ENCODE measurements at places on chromosomes 12 and 14.

GRCh38 chr14:32087173-32087861, 10.2 kb downstream of the ARHGAP5 start:
- peak; percentile 20 for DNase-seq

DNA sequence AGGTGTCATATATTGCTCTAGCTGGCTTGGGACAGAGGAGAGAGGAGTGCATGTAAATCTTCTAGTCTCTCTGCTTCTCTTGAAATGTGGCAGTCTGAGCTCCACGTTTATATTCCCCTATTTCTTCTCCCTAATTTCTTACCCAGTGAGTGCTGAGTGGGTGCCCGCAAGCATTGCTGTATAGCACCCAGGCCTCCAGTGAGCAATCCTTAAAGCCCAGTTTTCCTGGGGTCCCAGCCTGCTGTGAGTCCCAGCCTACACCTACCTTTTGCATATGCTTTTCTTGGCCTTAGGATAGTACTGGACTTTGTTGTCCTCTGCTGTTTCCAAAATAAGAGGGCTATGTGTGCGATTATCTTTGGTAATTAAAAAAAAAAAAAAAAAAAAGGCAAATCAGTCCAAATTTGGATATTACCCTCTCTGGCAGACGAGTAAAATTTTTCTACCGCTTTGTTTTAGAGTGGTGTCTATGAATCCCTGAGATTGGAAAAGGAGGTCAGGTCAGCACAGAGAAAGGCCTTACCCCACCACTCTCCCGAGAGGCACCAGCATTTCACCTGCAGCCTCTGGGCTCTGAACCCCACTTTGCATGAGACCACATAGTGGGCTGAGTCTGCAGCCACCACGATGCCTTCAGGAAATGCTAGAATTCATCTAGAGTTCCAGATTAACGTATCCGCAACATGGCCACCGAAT, 1.1 kb downstream of the MGST1 start:
- DNase-seq: peak; percentile 3

DNA sequence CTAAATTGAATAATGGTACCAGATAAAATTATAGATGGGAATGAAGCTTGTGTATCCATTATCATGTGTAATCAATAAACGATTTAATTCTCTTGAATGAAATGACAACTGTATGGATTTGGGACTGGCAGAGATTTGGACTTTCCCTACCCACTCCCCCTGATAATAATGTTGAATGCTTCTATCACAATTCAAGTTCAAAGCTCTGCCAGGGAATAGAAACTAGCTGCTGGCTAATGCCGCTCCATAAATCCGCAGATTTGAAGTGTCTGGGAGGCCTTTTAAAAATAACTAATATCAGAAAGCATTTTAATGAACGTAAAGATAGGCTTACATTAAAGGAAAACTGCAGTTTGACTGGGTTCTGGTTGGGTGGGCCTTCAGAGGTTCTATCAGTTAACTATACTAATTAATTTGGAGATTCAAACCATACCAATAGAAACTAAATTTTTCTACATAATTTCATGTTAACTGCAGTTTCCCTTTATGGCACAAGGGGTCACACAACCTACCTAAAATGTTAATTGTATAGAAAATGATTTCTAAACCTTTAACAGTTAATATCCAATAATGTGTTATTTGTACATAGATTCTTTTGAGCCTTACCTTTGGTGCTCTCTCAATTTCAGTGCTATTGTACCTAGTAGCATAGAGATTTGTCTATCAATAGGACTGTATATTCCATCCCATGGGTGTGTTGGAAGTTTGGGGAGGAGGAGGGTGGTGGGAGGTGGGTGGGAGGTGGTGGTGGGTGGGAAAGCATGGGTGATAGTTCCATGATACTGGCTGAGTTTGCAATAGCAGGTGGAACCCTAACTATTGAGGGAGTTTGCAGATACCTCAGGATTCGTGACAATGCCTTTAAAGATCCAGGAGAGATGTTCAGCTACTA, 4.9 kb downstream of the HNRNPA1 start:
- no peak for DNase-seq

- DNase-seq: no peak
These were observed 64.9 kb downstream of the ARID2 start for GRCh38 chr12:45794422-45794821.

- DNase-seq: no peak
These were observed 615 bp downstream of the TARBP2 start for GRCh38 chr12:53501615-53502181.

- peak; percentile 97 for DNase-seq
These were observed 39.8 kb downstream of the ELK3 start for GRCh38 chr12:96233939-96234461.

- no peak for DNase-seq
These were observed 23.0 kb upstream of the ACTN1 start for GRCh38 chr14:69002069-69002468.

- no peak for DNase-seq
These were observed 219.2 kb downstream of the TMEM121 start for GRCh38 chr14:105745433-105746123.

DNA sequence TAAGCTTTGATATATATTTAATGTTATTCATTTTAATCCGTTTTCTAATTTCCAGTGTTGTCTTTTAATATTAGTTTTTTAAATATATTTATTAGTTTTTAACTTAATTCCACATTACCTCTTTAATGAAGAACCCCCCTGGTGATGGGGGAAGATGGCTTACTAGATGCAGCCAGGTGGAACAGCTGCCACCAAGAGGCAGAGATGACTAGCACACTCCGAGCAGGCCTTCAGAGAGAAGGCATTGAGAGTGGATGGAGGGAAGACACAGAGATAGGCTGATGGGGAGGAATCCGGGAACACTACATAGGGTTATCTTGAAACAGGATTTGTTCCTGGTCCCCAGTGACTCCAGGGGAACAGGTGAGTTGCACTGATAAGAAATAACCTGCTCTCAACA, 771.6 kb downstream of the LRFN5 start:
- DNase-seq: no peak

GRCh38 chr12:79691511-79692248, 916 bp upstream of the PAWR start:
- no peak for DNase-seq

DNA sequence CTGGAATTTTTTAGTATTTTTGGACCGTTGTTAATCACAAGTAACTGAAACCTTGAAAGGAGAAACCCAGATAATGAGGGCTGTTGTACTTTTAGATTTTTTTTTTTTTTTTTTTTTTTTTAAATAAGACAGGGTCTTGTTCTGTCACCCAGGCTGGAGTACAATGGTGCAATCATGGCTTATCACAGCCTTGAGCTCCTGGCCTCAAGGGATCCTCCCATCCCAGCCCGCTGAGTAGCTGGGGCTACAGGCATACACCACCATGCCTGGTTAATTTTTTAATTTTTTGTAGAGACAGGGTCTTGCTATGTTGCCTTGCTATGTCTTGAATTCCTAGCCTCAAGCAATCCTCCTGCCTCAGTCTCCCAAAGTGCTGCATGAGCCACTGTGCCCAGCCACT, 211.6 kb downstream of the SYNE2 start:
- DNase-seq: no peak

DNA sequence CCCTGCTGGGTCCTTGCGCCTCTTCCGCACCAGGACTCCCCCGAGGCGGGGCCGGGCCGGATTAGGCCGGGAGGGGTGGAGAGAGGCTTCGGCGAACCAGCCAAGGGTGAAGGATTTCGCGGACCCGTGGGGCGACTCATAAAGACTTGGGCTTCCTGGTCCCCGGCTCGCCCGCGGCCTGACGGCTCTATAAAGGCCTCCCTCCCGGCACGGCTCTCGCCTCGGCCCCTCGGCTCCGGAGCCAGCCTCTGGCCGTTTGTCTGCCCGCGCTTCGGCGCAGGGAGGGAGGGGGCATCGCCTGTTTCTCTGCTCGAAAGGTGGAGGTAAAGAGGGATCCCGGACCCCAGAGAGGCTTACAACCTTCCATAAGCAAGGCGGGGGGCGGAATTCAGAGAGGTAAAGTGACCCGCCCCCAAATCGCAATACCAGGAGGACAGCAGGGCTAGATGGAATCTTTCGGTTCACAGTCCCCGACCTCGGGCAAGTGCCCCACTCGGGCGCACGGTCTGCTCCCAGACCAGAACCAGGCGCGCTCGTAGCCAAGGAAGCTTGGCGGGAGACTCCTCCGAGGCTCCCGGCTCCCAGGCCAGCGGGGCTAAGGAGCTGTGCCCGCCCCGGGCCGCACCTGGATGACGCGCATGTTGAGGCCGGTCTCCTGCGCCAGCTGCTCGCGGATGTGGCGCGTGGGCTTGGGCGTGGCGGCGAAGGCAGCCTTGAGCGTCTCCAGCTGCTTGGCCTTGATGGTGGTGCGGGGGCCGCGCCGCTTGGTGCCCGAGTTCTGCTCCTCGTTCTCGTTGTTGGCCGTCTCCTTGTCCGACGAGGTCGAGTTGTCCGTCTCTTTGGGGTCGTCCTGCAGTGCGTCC, 3.9 kb downstream of the LHX5 start:
- no peak for DNase-seq

DNA sequence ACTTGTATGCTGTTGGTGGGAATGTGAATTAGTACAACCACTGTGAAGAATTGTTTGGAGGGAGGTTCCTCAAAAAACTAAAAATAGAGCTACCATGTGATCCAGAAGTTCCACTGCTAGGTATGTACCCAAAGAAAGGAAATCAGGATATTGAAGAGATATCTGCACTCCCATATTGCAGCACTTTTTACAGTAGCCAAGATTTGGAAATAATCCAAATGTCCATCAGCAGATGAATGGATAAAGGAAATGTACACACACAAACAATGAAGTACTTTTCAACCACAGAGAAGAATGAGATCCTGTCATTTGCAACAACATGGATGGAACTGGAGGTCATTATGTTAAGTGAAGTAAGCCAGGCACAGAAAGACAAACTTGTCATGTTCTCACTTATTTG, 25.9 kb downstream of the TIGAR start:
- DNase-seq: no peak

GRCh38 chr12:120642121-120642520, 1.7 kb downstream of the CABP1 start:
- no peak for DNase-seq

DNA sequence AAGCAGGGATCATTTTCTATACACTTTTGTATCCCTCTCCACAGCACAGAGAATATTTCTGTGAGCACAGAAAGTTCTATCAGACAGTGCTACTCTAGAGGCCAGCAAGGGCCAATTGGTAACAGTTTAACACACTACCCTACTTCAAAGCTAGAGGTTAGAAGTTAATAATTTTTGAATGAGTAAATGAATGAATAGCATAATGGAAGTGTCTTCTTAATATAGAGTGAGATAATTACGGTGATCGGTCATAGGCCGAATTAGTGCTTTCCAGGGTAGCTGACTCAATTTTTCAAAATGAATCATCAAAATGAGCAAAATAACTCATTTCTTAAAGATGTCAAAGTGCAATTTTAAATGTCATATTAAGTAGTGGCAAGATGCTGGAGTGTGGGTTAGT, 67.0 kb upstream of the CCDC198 start:
- no peak for DNase-seq

DNA sequence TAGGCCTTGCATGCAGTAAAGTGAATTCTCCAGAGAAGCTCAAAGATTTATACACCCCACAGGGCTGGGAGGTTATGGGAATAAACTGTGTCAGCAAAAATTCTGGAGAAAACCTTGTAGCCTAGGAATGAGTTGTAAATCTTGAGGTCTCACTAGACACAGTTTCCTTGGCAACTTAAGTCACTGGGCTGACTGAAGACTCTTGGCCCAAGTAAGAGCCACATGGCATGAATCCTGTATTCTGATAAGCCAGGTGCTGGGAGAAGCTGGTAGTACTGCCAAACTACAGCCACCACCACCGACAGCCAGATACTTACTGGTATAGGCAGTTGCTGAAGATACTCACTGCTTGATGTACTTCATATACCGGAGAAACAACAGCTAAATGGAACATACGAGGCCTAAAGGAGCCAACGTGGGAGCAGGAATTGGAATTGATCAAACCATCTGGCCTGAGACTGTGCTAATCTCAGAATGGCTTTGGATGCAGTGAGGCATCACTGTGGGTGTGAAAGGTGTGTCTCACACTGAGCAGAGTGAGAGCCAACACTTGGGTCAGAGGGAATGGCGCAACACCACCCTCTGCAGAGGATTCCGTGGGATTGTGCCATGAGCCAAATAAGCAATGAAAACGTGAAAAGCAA, 102.8 kb upstream of the TMCC3 start:
- DNase-seq: no peak

GRCh38 chr14:94472842-94473241, 3.2 kb downstream of the SERPINA9 start:
- no peak for DNase-seq

DNA sequence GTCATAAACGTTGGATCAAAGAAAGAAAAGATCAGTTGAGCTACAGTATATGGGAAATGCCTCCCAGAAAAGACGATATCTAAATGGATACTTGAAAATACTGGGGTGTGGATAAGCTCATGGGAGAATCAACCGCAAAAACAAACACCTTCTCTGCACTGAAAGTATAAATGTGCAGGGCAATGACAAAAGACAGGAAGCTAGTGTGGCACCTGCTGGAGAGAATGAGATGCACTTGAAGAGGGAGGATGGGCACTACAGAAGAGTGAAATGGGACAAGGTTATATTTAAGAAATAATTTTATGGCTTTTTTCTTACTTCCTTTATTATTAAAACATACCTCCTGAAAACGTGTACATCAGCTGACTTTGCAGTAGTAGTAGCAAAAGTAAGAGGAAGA, 153.7 kb downstream of the PRKD1 start:
- DNase-seq: no peak

GRCh38 chr12:80235944-80236343, 136.6 kb downstream of the OTOGL start:
- no peak for DNase-seq

- no peak for DNase-seq
These were observed 54.0 kb upstream of the OAS1 start for GRCh38 chr12:112852810-112853209.

DNA sequence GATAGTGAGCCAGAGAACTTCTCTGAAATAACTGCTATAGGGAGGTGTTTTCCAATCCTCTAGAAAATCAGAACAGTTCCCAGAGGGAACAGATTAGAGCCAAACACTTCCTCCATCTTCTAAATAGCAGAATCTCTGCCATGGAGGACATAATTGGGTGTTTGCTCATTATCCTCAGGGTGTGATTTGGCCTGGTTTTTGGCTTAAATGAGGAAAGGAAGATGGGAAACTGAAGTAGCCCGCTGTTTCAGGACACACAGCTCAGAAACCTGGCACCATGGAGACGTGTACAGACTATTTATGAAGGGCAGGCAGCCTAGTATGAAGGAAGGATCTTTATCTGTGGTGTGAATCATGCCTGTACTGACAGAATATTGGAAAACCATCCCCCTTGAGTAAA, 231.7 kb upstream of the PRKD1 start:
- DNase-seq: no peak

DNA sequence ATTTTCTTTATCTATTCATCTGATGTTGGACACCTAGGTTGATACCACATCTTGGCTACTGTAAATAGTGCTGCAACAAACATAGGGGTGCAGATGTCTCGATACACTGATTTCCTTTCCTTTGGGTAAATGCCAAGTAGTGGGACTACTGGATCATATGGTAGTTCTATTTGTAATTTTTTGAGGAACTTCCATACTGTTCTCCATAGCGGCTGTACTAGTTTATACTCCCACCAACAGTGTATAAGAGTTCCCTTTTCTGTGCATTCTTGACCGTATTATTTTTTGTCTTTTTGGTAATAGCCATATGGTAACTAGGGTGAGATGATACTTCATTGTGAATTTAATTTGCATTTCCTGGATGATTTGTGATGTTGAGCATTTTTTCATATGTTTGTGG, 71.8 kb downstream of the LRP6 start:
- DNase-seq: no peak

GRCh38 chr14:60343571-60344071, 94.6 kb downstream of the PPM1A start:
- DNase-seq: no peak
